RWPE1 (cell line): ENCODE measurements at places on chromosomes 11 and 22.

GRCh38 chr22:22893891-22894739 lies 6.5 kb downstream of the IGLL5 start:
- DNase-seq, result no peak

GRCh38 chr22:47443836-47444745 lies 681.6 kb downstream of the TBC1D22A start:
- DNase-seq, result no peak

DNA sequence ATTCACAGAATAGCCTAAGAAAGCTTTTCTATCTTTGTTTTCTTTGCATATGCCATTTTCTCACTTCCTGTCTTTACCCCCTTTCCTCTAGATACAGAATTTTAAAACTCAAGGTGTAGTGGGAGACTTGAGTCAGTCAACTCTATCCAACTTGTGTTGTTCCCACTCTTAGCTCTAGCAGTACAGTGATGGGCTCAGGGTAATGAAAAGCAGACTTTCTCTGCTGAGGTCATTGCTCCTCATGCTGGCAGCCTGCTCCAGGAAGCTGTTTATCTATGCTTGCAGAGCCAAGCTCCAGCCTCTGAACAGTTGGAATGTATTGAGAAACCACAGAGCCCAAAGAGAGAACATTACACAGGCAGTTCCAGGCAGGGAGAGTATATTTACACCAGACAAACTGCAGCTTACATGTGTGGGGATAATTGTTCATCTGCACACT lies 68.1 kb downstream of the CSTPP1 start:
- no peak for DNase-seq

DNA sequence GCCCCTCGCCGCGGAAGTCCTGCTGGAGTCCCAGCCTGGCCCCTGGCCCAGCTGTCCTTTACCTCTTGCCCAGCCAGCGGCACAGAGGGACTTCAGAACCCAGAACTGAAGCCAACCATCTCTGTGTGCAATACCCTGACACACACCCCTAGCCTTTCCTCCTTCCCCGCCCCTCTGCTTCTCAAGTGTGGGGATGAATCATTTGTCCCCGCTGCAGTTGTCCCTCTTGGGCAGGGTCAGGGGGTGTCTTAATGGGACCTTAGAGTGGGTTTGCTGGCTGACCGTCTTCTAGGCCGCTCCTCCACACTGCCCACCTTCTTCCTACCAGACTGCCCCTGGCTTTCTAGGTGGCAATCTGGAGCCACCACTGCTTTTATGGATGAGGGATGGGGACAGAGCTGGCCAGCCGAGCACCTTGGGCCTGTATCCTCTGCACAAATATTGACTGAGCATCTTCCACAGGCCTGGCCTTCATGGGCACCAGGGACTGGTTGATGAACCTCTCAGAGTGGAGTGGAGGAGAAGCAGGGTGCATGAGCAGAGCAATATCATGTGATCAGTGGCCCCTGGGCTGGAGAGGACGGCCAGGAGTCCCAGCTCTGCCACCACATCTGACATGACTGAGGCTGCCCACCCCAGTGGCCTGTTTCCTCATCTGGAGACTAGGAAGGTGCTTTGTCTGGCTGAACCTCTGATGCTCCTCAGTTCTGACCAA lies 668 bp upstream of the CHST1 start:
- DNase-seq, result no peak

- DNase-seq, result no peak
Measured at GRCh38 chr11:71139516-71140205, 112.7 kb downstream of the SHANK2 start.

DNA sequence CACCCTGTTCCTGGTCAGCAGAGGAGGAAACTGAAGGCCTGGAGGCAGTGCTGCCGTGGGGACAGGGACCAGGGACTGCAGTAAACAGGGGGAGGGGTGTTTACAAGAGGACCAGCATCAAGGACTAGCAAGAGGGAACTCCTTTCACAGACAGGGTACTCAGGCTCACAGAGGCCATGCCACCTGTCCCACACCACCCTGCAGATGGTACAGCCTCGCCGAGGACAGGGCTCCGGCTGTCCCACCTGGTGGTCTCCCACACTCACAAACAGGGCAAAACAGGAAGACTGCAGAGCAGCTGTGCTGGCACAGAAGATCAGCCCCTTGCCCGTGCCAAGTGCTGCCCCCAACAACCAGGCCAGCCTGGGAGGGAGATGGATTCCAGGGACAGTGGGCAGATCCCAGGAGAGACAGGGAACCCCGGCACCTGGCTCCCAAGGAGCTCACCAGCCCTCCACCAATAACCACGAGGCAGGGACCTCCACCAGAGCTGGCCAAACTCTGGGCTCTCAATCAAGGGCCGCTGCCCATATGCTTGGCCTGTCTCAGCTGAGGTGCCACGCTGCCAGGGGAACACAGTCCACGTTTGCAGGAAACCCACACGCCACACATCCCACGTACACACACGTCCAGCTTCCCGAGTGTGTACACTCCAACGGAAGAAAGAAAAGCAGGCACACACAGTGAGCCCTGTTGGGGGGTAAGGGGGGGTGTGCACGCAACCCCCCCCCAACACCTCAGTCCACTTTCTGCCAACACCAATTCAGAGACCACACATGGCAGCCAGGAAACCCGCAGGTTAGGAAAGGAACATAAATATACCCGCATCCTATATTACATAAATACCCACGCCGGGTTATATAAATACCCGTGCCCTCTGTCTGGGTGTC lies 2.1 kb downstream of the CSNK1E start:
- no peak for DNase-seq

DNA sequence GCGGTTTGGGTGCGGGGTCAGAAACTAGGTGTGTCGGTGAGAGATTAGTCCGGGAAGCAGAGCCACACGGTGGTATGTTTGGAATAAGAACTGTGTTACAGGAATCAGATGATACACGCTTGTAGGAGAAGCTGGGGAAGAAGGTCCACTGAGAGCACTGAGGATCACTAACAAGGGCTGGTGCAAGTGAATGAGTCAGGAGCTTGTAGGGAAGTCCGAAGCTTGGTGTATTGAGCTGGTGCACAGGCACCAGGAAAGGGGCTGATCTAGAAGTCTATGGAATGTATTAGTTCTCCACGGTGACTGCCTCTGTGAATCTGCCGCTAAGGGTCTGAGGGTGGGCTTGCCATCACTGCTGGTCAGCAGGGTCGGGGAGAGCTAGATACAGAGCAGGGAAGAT lies 18.8 kb upstream of the GRK3 start:
- no peak for DNase-seq

DNA sequence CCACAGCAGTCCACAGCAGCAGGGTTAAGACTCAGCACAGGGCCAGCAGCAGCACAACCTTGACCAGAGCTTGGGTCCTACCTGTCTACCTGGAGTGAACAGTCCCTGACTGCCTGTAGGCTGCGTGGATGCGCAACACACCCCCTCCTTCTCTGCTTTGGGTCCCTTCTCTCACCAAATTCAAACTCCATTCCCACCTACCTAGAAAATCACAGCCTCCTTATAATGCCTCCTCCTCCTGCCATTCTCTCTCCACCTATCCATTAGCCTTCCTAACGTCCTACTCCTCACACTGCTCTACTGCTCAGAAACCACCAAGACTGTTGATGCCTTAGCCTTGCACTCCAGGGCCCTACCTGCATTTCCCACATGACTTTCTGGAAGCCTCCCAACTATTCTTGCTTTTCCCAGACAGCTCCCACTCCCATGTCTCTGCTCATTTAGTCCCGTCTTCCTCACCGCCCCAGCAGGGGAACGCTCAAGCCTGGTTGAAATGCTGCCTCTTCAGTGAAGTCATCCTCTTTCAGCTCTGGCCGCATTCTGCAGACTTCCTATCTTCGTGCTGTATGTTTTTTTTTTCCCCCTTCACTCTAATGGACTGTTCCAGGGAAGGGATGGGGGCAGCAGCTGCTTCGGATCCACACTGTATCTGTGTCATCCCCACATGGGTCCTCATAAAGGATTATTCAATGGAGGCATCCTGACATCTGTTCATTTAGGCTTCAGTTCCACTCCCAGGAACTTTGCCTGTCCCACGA lies 3.3 kb downstream of the IL18BP start:
- DNase-seq, result no peak

DNA sequence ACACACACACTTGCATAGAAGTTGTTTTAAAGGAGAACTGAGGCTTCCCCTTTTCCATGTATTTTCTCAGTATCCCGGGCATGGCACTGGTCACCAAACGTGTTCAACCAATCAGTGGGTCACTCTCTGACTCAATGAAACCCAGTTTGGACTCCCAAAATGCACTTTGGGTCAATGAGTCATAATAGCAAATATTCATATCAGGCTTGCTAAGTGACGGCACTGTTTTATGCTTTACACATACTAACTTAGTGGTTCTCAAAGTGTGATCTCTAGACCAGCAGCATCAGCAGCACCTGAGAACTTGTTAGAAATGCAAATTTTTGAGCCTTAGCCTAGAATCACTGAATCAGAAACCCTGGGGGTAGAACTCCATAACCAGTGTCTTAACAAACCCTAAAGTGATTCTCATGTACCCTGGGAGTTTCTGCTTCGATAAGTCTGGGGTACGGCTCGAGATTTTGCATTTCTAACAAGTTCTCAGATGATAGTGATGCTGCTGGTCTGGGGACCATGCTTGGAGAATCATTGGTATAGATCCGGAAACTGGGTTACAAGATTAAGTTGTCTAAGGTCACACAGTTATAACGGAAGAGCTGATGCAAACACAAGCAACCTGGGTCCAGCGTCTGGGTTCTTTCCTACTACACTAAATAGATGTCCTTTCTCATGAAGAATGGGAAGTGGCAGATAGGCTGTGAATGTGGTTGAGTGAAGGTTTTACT lies 35.6 kb downstream of the ETS1 start:
- no peak for DNase-seq

DNA sequence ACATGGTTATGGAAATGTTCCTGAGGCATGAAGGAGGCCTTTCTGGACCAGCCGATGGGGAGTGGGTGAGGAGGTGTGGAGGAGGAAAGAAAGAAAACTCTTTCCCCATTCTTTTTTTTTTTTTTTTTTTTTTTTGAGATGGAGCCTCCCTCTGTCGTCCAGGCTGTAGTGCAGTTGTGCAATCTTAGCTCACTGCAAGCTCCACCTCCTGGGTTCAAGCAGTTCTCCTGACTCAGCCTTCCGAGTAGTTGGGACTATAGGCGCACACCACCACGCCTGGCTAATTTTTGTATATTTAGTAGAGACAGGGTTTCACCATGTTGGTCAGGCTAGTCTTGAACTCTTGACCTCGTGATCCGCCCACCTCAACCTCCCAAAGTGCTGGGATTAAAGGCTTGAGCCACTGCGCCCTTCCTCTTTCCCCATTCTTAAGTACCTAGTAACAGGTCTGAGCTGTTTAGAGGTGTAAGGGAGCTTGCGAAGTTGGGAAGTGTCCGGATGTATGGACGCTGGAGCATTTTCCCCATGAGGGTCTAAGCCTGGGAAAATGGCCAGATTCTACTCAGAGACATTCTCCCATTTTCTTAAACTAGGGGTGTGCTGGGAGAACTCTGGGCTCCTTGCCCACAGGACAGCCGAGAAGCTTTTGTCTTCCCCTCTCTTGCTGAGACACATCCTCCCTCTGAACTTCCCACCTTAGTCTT lies 135.8 kb downstream of the TEAD1 start:
- no peak for DNase-seq

DNA sequence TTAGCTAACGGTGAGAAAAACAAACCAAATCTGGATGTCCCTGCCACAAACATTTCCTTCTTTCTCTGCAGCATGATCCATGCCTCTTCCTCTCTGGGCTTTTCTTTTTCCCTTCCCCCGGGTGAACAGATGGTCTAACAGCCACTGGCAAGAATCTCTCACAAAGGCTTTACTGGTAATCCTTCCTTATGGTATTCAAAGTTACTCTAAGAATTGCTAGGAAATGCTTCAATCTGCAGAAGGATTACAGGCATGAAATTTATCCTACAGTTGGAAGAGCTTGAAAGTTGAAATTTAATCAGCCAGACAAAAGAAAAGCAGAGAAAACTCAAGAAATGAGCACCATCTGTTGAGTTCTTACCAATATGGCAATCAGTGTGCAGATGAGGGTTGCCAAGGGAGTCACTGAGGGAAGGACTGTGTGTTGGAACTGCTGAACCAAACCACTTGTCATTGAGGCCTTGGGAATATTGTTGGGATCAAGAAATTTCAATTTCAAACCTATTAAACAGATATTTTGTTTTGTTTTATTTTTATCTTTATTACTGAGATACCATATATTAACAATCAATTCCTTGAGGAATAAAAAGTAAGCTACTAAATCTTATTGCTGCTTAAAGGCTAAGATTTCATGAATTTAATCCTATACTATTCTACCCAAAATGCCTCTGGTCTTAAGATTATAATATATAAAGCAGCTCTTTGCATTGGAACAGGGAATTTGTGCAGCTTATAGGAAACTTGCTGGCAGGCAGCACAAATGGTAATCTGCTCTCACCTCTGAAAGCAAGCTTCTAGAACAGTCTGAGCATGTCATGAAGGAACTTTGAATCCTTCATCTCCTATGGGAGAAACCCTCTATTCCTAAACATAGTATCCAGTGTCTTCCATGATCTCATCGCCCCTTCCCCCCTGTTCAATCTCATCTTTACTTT lies 29.7 kb upstream of the NDUFC2 start:
- no peak for DNase-seq

- no peak for DNase-seq
Measured at GRCh38 chr11:1732418-1733008, 17.9 kb downstream of the IFITM10 start.

GRCh38 chr11:134376150-134376921 lies 35.7 kb downstream of the B3GAT1 start:
- DNase-seq, result no peak

DNA sequence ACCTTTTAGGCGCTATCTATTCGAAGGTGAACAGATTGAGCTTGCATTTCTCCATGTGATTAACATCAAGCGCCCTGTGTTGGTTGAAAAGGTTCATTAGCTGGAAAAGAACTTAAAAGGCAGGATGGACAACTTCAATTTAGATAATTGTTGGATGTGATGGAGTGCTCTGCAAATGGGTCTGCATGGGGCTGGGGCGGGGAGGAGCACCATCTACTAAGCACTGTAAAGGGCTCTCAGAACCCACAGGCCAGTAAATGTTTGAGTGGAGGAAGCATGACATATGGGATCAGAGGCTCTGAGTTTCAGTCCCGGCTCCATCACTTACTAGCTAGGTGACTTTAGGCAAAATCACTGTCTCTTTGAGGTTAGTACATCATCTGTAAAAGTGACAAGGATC lies 28.2 kb downstream of the ARL14EP start:
- no peak for DNase-seq
